CD4-positive, alpha-beta T cell (primary cell): ENCODE measurements at places on chromosomes 5 and 9.

- DNase-seq: no peak
Measured at GRCh38 chr5:170631466-170632195, 127.8 kb downstream of the KCNIP1 start.

DNA sequence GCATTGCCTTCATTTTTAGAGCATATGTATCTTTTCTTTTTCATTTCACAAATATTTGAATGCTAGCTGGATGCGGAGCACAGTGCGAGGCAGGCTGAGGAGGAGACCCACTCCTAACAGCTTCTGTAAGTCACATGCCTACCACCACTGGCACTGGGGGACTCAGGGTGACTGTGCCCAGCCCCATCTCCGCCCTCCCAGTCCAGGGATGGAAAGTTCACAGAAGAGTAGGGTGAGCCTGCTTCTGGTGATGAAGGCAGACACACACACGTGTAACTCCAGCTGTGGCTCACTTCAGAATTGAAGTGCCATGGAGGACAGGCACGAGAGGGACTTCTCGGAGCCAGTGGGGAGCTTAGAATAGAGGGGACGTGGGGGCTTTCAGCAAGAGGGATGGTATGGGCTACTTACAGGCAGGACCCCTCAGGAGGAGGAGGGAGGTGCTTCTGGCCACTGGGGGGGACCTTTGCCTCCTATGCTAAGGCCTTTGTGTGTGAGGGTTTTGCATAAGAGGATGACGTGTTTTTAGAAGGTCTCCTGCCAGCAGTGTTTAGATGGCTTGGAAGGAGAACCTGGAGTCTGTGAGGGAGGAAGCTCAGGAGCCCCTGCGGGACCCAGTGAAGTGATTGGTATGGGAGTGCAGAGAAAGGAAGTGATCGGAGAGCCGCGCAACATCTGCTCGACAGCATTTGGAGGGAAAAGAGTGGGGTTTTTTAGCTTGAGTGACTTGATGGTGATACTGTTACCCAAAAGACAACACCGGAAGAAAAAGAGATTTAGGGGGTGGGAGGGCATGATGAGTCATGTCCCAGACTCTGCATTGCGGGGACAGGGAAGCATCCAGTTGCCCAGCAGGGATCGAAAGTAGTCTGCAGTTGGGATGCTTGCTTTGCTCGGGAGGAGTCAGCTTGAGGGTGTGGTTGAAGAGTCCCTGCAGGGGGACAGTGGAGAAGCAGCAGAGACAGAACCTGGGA is 163.5 kb upstream of the OTULINL start:
- DNase-seq: no peak

DNA sequence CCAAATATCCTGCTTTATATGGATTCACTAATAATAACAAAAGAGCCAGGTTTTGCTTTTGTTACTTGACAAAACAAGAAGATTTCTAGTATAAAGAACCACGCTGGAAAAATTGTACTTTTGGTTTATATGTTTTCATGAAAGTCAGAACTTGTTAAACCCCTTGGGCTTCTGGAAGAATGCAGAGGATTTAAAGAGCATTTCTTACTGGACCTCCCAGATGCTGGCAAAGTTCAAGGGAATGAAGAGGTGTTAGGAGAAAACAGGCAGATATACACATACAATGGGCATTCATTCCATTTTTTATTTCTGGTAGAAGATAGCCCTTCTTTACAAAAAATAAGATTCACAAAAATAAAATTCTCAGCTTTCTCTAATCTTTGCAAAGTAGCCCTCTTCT is 61.1 kb downstream of the SAXO1 start:
- DNase-seq: no peak

- DNase-seq: peak; percentile 7
Measured at GRCh38 chr9:125521462-125522327, 185.3 kb downstream of the MAPKAP1 start.

DNA sequence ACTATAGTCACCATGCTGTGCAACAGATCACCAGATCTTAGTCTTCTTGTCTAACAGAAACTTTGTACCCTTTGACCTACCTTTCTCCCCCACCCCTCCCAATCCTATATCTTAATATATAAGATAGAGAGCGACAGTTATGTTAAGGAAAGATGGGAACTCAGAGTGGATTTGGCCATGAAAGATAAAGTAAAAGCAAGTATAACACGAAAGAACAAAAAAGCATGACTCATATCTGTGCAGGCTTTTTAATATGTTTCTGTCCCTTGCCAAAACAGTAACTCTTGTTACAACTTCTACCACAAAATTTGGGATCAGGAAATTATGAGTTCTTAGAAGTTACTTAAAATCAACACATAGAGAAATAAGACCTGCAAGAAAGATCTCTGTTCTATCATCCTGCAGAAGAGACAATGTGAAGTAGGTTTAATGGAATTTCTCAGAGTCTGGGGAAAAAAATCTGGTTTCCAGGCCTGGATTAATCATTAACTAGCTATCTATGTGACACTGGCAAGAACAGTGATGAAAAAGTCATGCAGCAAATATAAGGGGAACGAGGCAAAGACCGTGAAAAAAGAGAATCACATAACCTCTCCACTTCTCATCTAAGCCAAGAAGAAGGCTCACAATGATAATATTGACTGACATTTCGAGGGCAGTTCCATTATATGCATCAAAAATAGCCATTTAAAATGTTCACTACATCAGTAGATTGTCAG is 18.6 kb downstream of the BAAT start:
- no peak for DNase-seq

GRCh38 chr9:113798062-113799030 is 77.8 kb upstream of the ZNF618 start:
- DNase-seq: no peak

DNA sequence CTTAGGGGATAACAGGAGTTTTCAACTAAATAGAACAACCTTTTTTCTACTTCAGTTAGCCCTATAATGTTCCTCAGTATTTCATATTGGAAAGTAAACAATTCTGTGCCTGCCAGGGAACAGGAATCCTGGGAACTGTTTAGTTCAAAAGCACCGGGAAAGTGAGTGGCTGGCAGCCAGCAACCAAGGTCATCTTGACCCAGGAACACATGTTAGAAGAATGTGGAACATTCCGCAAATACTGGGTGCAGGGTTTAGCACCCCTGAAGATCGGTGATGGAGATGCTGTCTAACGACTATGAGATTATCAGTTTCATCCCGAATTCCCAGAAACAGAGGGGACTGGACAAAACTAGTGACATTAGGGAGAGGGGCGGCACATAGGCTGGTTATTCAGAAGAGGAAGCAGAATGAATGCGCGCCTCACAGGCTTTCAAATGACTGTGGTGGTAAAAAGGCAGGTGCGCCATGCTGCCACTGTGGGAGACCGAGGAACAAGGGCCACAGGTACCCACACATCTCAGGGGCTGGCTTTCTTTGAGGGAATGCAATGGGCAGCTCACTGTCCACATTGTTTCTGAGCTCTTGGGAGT is 51.2 kb downstream of the IPPK start:
- DNase-seq: no peak

GRCh38 chr5:23884405-23885031 is 377.1 kb downstream of the PRDM9 start:
- no peak for DNase-seq

DNA sequence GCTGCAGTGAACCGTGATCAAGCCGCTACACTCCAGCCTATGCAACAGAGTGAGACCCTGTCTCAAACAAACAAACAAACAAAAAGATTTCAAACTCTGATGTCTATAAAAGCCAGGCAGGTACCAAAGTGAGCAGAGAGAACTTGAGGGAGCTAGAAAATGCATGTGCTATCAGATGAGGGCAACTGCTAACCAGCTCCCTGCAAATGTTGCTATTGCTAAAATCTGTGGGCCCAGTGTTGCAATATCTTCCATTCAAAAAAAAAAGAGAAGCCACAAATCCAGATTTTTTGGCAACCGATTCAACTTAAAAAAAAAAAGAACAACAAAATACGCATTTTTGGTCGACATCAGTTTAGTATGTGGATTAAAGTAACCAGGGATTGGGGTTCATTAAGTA is 5.5 kb downstream of the UBE2D2 start:
- no peak for DNase-seq

- no peak for DNase-seq
Measured at GRCh38 chr9:5043381-5043780, 58.3 kb downstream of the JAK2 start.

DNA sequence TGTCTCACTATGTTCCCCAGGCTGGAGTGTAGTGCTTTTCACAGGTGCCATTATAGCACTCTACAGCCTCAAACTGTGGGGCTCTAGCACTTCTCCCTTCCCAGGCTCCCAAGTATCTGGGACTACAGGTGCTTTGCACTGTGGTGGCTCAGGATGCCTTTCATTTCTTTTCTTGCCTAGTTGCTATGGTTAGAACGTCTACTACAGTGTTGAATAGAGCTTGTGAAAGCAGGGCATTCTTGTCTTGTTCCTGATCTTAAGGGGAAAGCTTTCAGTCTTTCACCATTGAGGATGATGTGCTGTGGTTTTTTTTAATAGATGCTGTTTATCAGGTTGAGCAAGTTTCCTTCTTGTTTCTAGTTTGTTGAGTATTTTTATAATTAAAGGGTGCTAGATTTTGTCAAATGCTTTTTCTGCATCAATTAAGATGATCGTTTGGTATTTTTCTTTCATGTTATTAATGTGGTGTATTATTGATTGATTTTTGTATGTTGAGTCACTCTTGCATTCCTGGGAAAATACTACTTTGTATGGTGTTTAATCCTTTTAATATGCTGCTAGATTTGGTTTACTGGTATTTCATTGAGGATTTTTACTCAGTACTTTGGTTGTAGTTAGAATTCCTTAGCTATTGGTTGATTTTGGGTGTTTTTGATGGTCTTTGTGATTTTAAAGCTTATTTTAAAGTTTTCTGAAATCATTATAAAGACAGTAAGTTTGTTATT is 35.6 kb downstream of the GPBP1 start:
- DNase-seq: no peak

- DNase-seq: no peak
Measured at GRCh38 chr5:39624268-39624886, 199.6 kb upstream of the DAB2 start.

GRCh38 chr9:36748322-36748899 is 175.7 kb downstream of the MELK start:
- no peak for DNase-seq

- DNase-seq: no peak
Measured at GRCh38 chr5:120368923-120369715, 95.0 kb upstream of the PRR16 start.

GRCh38 chr9:113436728-113437515 is 26.4 kb downstream of the C9orf43 start:
- no peak for DNase-seq

DNA sequence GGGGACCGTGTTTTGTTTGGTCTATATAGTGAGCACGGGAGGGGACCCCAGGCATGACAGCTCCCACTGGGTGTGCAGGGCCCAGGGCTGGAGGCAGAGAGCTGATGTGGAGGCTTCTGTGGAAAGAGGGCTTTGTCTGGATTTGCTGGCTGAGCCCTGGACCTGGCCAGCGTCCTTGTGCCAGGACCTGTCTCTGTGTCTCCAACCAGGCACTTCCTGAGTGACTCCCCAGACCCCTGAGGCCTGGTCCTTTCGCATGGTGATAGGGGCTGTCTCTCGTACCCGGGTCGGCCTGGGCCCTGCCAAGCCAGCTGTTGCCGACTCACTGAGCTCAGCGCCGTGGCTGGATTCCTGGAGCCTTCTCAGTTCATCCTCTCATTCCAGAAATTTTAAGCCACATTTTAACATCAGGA is 77.6 kb downstream of the ADAMTS2 start:
- no peak for DNase-seq

- no peak for DNase-seq
Measured at GRCh38 chr9:8188723-8189407, 389.3 kb upstream of the DMAC1 start.

GRCh38 chr9:6931913-6932312 is 174.1 kb downstream of the KDM4C start:
- DNase-seq: no peak

DNA sequence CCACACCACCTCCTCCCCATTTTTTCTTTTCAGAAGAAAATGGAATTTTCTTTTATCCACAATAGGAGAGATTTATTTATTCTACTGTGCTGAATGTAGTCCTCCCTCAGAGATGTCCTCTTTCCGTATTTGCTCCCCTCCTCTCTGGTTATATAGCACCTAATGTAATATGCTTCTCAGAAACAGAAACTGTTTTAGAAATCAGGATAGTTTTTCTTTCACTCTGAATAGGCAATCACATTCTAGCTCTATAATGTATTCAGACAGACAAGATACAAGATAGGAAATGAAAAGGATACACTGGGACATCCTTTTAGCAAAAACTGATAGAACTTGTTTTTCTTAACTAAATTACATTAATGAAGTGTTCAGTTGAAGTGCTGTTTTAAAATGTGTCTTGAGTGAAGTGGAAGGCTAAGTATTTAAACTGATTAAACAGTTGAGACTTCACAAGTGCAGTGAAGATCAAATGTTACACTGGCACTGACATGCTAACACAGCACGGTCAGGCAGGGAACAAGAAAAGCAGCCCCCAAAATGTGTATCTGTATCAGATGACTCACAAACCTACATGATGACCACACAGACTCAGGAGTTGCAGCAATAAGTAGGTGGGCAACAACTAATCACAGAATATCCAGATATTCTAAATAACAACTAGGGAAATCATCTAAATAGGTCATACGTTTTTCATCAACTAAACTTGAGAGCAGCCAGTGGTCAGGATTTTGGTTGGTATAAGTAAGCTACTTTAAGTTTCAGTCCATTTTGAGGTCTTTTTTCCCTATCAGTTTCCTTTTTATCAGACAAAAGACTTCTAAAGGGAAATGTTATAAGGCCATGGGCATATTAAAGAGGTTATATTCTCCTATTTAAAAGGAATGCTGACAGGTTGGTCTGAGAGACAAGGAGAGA is 260.4 kb downstream of the MLLT3 start:
- DNase-seq: no peak

- DNase-seq: no peak
Measured at GRCh38 chr9:108185613-108186012, 670.2 kb downstream of the ACTL7B start.

DNA sequence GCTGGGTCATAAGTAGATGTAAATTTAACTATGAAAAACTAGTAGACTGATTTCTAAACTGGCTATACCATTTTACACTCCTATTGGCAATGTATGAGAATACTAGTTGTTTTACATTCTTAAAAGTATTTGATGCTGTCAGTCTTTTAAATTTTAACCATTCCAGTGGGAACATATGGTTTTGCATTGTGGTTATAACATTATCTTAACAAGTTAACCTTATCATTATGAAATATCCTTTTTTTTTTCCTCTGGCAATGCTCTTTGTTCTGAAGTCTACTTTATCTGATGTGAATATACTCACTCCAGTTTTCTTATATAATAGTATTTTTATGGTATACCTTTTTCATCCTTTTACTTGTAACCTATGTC is 548.9 kb upstream of the CLINT1 start:
- DNase-seq: no peak

DNA sequence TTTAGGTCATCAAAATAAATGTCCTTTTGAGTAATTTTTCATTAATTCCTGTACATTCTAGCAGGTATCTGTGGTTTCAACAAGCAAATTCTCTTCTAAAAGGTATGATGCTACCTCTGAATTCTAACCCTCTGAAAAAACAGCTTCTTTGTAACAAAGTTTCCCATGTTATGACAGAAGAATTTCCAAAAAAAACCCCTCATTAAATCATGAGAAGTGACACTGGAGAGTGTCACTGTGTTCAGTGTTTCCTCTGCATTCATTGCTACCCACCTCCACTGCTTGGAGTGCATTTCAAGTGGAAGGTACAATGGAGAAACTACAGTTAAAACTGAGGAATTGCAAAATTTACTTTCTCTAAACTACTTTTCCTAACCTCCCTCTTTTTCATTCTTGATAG is 10.1 kb downstream of the CDKN2A start:
- DNase-seq: no peak
